ENCODE measurements at places on chromosomes 2 and 18.

DNA sequence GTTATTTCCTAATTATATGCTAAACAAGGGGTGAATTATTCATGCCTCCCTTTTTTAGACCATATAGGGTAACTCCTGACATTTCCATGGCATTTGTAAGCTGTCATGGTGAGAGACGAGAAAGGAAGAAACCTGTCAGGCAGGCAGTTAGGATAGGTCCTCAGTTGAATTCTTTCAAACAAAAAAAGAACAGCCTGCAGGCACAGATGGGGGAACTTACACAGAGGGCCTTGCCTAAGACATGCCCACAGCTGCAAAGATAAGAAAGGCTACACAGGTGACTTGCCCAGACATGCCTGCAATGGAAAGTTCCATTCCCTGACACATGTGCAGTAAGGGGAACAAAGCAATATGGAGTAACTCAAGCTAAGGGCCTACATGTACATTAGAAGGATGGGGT lies 128.1 kb downstream of the TMEM163 start:
- DNase-seq = no peak

DNA sequence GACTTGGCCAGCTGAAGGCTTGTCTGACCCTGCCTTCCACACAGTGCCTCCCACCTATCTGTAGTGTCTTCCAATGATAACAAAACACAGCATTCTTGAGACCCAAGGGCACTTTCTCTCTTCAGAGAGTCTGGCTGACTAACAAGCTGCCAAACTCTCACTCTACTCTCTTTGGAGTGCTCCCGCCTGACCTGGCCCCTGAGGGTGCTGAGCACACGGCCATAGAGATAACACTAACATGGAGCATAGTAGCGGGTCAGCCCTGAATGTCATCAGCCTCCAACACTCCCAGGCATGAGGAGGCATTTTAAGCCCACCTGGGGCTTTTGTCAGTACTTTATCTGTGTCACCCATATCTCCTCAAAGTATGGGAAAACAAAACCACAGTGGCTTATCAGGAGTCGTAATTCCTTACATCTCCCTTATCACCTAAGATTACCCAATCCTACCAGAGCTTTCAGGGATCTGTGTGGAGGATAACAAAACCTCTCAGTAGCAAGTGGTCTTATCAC lies 160.3 kb upstream of the TCF4 start:
- DNase-seq = no peak

- DNase-seq = no peak
These were observed 3.5 kb upstream of the RAB27B start for GRCh38 chr18:54824761-54825160.

- no peak for DNase-seq
These were observed 53.0 kb downstream of the RAB27B start for GRCh38 chr18:54881229-54881768.

Measured in stimulated activated CD4-positive, alpha-beta T cell treated with anti-CD3 and anti-CD28 coated beads, TNF-alpha, amount 100 ng/mL, for 1 hour (primary cell).